Naive thymus-derived CD8-positive, alpha-beta T cell (primary cell): ENCODE measurements at places on chromosomes 6 and 20. TPM values are rescaled to one million over a fixed set of nuclear protein-coding genes. Genes with fewer than 3 reads are reported as not detected.

- no peak for DNase-seq
These were observed 66.6 kb downstream of the AKAP12 start for GRCh38 chr6:151306269-151306783.

- DNase-seq, result no peak
These were observed 11.3 kb downstream of the TXNDC5 start for GRCh38 chr6:7899101-7899888.

GRCh38 chr6:152642578-152643375, 5.6 kb upstream of the SYNE1 start:
- no peak for DNase-seq

GRCh38 chr6:135707426-135707825, 144.1 kb upstream of the PDE7B start:
- no peak for DNase-seq

- DNase-seq, result no peak
These were observed 444.3 kb upstream of the NRSN1 start for GRCh38 chr6:23681743-23682142.

GRCh38 chr6:147149092-147149491, 55.1 kb upstream of the STXBP5 start:
- no peak for DNase-seq

- no peak for DNase-seq
These were observed 69.6 kb upstream of the VGLL2 start for GRCh38 chr6:117195728-117196127.

DNA sequence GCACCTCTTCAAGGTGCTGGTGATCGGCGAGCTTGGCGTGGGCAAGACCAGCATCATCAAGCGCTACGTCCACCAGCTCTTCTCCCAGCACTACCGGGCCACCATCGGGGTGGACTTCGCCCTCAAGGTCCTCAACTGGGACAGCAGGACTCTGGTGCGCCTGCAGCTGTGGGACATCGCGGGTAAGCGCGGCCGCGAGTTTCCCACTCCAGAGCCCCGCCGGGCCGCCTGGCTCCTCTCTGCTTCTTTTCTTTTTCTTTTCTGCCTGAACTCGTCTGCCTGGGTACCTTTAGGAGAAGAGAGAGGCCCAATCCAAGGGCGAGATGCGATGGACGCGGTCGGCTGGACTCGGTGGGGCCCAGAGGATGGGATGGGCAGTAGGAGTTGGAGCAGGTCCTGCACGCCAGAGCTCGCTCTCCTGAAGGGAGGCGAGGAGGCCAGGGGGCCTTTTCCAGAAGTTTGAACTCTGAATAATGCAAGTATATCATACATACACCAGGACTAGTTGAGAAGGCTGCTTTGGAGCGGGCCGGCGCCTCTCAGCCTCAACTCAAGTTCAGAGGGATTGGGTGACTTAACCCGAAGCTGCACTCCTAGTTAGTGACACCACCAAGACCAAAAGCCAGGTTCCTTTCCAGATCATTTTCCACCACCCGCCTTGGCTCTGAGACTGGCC, 445 bp downstream of the RAB32 start:
- DNase-seq, result no peak

DNA sequence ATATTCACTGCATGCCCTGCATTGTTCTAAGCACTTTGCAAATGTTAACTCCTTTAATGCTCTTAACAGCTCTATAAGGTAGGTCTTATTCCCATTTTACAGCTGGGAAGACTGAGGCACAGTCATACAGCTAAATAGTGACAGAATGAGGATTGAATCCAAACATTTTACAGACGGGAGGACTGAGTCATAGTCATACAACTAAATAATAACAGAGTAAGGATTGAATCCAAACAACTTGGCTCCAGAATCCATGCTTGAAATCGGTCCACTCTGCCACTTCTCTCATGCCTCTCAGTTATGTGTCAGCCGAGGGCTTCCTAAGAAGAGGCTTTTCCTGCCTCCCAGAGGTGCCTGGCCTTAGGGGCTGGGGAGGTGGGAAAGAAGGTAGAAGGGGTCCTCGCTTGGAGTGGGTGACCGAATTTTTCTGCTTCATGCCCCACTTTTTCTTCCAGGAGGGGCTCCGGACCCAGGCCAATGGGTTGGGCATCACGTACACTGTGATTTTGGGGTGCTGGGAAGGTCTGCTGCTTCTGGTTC, 137.4 kb upstream of the RNF24 start:
- no peak for DNase-seq

DNA sequence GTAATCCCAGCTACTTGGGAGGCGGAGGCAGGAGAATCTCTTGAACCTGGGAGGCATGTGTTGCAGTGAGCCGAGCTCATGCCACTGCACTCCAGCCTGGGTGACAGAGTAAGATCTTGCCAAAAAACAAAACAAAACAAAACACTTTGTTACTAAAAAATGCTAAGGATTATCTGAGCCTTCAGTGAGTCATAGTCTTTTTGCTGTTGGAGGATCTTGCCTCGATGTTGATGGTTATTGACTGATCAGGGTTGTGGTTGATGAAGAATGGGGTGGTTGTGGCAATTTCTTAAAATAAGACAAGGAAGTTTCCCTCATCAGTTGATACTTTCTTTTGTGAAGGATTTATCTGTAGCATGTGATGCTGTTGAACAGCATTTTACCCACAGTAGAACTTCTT, 196.8 kb upstream of the HDDC2 start:
- DNase-seq, result no peak

DNA sequence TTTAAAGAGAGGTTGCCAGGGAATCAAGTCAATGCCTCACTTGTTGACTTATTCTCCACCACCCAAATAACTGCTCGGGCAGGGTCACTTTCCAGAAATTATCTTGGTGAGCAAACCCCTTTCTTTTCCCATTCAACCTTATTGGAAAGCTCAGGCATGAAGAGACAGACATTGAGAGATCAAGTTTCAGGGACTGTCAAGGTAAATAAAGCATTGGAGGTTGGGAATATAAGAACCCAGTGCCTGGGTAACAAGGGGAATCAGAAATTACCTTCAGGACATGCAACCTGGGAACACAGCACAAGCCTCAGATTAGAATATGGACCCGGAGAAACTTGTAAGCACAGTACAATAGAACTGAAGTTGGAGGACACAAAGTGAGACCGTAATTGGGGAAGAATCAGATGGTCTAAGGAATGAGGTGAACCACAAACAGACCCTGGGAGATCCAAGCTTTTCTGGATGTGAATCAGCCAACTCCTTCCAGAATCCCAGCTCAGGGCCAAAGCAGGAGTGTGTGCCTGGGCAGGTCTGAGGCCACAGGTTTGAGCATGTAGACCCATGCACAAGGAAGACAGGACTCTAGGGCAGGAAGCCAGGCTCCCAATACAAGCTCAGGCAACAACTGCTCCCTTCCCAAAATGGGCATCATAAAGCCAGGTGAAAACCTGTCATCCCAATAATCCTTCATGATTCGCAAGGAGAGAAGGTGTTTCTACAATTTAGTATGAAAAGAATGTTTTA, 512.8 kb downstream of the MAFB start:
- DNase-seq, result no peak

- DNase-seq, result no peak
These were observed 411 bp upstream of the SCUBE3 start for GRCh38 chr6:35213298-35213791.

- no peak for DNase-seq
These were observed 39.9 kb upstream of the ZNF831 start for GRCh38 chr20:59123678-59124255.

The PAX1 gene
- not detected for total RNA-seq

The NKX2-2 gene
- not detected for total RNA-seq

The PCSK2 gene
- not detected for total RNA-seq

The C20orf144 gene
- 0.38 TPM for total RNA-seq

The CDYL gene
- 47.8 TPM for total RNA-seq

The LPA gene
- total RNA-seq, result not detected

The MEI4 gene
- total RNA-seq, result 0.08 TPM

The TUBE1 gene
- total RNA-seq, result 42.3 TPM

The TPMT gene
- total RNA-seq, result 7.7 TPM

The LPIN3 gene
- total RNA-seq, result 0.44 TPM
